ENCODE measurements at places on chromosomes 6 and 20.

- peak; percentile 26 for DNase-seq
Measured at GRCh38 chr6:55617272-55617671, 38.3 kb upstream of the HMGCLL1 start.

DNA sequence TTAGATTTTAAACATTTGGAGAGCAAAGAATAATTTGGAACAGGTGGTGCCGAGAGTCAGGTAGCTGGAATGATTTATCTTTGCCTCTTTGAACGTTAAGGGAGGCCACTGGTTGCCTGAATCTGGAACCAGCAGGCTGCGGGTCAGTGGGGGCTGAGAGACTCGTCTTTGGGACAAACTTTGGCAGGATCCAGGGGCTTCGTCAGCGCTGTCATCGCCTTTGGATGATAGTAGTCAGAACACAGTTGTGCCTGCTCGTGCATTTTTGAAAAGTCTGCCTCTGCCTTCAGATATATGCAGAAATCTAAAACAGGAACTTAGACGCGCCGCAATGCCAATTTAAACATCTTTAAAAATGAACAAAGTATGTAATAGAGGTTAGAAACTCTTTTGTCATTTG lies 5.0 kb downstream of the EYA2 start:
- DNase-seq = no peak

DNA sequence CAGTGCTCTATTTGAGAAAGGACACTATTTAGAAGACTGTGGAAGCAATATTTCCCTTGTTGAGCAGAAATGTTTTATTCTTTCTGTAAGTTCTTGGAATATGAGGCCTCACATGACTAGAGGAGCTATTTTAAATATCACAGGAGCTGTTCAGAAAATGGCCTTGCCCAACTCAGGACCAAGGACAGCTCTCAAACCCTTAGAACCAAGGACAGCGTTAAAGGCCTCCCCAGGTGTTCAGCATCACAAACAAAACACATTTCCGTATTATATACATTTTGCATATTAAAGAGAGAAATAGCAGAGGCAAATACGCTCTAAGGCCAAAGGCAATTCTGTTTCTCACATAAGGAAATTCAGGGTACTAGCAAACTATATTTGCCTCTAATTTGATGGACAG lies 631.4 kb downstream of the CDH26 start:
- DNase-seq = no peak

GRCh38 chr6:47967843-47968242 lies 143.2 kb downstream of the PTCHD4 start:
- DNase-seq = no peak

DNA sequence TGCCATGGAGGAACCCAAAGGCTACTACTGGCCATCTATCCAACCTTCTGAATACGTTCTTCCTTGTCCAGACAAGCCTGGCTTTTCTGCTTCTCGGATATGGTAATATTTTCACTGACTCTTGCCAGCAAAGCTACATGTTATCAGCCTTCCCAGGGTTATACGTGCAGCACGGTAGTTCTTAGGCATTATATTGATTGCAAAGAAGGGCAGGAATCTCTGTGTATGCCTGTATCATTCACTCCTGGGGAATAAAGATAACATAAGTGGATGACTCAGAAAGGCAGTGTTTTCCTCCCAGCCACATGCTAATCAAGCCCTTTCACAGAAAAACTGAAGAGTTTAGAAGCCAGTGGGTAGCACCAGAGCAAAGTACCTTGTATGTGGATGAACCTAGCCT lies 98.7 kb downstream of the ADGRG6 start:
- DNase-seq = no peak

DNA sequence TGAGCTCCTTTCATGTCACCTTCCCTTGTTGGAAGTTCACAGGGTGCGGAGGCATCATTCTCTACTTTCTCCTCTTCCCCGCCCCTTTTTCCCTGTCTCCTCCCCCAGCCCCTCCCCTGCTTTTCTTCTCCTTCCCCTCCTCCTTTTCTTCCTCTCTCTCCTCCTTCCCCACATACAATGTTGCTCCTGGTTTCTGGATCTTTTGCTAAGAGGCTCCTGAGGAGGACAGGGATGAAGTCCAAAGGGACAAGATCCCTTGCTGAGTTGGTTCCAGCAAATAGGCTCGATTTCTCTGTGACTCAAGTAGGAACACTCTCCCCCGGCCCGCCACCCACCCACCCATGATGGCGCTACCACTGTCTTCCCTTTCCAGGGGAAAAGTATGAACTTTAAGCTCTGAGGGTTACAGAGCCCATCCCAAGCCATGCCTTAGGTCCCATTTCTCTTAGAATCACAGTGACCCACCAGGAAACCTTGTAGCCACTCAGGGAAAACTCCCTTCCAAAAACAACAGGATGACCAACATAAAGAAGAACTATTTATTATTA lies 852 bp upstream of the TFEB start:
- DNase-seq = no peak

GRCh38 chr20:57088436-57088835 lies 178.0 kb downstream of the BMP7 start:
- DNase-seq = no peak

DNA sequence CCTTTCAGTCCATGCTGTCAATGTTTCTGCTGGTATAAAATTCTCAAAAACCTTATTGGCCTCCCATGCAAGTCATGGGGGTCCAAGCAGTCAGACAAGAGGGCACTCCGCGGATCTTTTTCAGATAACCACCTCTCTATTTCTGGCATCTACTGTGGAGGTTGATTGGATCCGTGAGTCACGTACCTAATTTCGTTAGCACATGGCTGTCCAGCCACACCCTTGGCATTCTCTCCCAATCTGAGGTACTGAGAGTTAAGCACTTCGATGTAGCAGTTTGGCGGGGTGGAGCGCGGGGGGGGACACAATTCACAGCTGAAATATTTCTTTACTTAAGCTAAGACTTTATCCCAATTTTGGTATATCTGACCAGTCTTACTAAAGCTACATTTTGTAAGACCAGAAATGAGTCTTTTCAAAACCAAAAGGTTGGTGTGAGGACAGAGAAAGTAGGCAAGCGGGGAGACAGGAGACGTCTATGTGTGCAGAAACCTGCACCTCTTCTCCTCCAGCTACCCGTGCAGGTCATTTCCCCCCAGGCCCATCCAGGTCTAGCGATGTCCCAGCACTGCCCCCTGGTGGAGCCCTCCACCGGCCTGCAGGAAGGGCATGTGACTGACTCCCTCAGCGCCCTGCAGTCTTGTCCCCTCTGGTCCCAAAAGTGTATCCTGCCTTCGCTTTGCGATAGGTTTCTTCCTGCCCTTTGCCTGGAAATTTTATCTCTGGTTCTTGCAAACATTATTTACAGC lies 113.1 kb downstream of the ADAT2 start:
- DNase-seq = no peak

GRCh38 chr6:37971711-37972390 lies 152.3 kb downstream of the ZFAND3 start:
- DNase-seq = no peak

- no peak for DNase-seq
Measured at GRCh38 chr20:57742507-57743181, 32.8 kb upstream of the PMEPA1 start.

DNA sequence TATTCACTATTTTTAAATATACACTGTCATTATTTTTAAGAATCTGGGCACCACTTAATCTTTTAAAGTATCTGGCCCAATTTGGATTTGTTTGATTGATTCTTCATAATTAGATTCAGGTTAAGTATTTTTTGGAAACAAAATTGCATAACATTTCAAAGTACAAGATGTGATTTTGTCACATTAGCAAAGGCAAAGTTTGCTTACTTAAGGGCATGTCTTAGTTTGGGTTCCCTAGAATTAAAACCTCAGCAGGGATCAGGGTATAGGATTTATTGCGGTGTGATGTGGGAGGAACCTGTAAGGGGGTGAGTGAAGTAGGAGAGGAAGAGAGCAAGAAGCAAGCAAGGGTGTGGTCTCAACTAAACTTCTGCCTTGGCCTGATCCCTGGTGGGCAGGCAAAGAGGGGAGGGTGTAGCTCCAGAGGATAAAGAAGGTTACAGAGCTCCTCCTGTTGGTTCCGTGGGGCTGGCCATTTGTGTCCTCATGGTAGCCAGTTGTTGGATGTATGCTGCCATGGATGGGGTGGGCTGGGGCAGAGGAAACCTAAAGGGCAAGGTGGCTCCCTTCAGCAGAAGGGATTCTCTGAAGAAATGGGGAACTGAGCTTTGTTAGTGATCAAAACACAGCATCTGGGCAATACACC lies 668.7 kb upstream of the SLC35B3 start:
- DNase-seq = no peak

- DNase-seq = no peak
Measured at GRCh38 chr20:46371656-46372055, 34.8 kb downstream of the ELMO2 start.

- DNase-seq = no peak
Measured at GRCh38 chr6:158560836-158561320, 987 bp downstream of the TMEM181 start.
